ENCODE measurements at places on chromosomes 11 and 22.

DNA sequence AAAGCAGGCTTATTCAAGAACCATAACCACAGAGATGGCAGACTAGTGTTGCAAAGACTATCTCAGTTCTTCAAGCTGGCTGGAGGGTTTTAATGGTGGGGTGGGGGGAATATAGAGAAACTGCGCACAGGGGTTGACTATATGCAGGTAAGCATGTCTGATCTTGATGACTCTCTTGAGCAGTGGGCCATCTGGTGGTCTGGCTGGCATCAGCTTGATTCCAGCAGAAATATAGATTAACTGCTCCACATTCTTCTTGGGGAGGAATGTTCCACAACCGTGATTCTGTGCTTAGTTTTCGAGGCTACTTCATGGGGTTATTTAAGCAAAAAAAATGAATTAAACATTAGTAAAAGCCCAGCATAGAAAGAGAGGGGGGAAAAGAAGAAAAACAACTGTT lies 158.8 kb upstream of the PGR start:
- H3K4me3 ChIP-seq = no peak overlapping the region
- no peaks in the 10 kb centered on the region for H3K36me3 ChIP-seq
- H3K4me1 ChIP-seq = no peaks in the 10 kb centered on the region
- DNase-seq = no peak
- no peaks in the 10 kb centered on the region for H3K27me3 ChIP-seq

DNA sequence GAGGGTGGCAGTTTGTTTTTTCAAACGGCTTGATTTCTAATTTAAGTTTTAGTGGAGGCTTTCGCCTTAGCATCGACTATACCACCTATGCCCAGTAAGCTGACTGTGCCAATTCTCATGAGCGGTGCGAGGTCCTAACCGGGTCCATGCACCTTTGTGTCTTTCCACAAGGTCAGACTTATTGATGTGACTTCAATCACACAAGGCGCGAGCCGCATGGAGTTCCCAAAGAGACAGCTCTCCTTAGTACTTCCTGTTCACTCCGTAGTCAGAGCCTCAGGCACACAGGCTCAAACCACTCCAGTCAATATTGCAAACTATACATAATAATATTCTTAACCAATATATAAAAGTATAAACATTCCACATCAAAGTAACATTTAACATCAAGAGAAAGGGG lies 18.2 kb downstream of the ST14 start:
- H3K36me3 ChIP-seq = no peaks in the 10 kb centered on the region
- H3K4me1 ChIP-seq = no peaks in the 10 kb centered on the region
- no peak overlapping the region for H3K4me3 ChIP-seq
- H3K27ac ChIP-seq = no peak overlapping the region

DNA sequence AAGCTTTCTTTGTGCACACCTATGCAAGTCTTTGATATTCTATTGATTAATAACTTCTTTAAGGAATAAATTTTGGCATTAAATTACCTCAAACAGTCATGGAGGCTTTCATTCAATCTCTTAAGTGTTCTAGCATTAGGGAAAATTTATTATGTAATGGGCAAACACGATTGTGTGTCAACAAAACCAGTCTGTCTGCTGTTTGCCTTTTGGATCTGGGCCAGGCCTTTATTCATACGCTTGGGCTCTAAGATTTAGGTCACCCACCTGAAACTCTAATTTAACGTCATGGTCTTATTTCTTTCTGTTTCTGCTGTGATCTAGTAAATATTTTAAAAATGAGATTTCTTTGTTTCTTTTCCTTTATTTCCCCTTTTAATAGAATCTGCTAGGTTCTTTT lies 1270.6 kb downstream of the LRRC4C start:
- no peaks in the 10 kb centered on the region for H3K4me1 ChIP-seq
- H3K36me3 ChIP-seq = no peaks in the 10 kb centered on the region
- no peak for DNase-seq
- no peak overlapping the region for H3K27ac ChIP-seq

GRCh38 chr11:75371949-75372876 lies 20.8 kb upstream of the ARRB1 start:
- no peaks in the 10 kb centered on the region for H3K36me3 ChIP-seq
- no peaks in the 10 kb centered on the region for H3K4me1 ChIP-seq
- no peak for DNase-seq
- H3K27me3 ChIP-seq = no peaks in the 10 kb centered on the region
- H3K4me3 ChIP-seq = no peak overlapping the region

DNA sequence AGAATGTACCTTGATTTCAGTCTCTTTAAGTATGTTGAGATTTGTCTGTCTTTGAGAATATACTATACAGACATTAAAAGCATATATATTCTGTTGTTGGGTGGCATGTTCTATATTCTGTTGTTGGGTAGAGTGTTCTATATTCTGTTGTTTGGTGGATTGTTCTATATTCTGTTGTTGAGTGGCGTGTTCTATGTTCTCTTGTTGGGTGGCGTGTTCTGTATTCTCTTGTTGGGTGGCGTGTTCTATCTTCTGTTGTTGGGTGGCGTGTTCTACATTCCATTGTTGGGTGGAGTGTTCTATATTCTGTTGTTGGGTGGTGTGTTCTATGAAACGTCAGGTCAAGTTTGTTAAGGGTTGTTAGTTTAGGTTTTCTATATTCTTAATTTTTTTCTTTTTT lies 27.1 kb upstream of the CTTN start:
- no peak for DNase-seq
- H3K27ac ChIP-seq = no peak overlapping the region
- no peaks in the 10 kb centered on the region for H3K27me3 ChIP-seq
- no peaks in the 10 kb centered on the region for H3K36me3 ChIP-seq
- H3K4me3 ChIP-seq = no peak overlapping the region
- H3K4me1 ChIP-seq = no peaks in the 10 kb centered on the region

GRCh38 chr22:48697694-48698276 lies 1129.9 kb downstream of the BRD1 start:
- H3K4me1 ChIP-seq = no peaks in the 10 kb centered on the region
- no peak overlapping the region for H3K27ac ChIP-seq
- no peaks in the 10 kb centered on the region for H3K36me3 ChIP-seq
- H3K4me3 ChIP-seq = no peak overlapping the region
- H3K27me3 ChIP-seq = no peaks in the 10 kb centered on the region

DNA sequence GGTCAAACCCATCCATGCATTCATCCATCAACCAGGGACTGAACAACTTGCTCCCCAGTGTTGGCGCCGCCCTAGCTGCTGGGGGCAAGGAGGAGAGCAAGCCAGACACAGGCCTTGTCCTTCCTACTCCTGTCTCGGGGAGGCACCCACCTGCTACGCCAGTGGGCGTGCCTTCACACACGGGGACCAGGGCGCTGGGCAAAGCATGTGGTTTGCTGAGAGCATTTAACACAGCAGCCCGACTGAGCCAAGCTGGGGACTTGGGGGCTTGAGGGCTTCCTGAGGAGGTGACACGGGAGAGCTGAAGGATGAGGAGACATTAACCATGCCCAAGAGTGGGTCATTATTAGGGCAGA lies 30.6 kb downstream of the CACNA1I start:
- no peaks in the 10 kb centered on the region for H3K27me3 ChIP-seq
- no peak for DNase-seq
- H3K4me3 ChIP-seq = no peak overlapping the region
- no peak overlapping the region for H3K27ac ChIP-seq
- no peaks in the 10 kb centered on the region for H3K4me1 ChIP-seq
